Stimulated activated CD8-positive, alpha-beta memory T cell treated with anti-CD3 and anti-CD28 coated beads, Interleukin-2, amount 100 ng/mL, for 1 hour (primary cell): ENCODE measurements at places on chromosomes 7 and 10.

DNA sequence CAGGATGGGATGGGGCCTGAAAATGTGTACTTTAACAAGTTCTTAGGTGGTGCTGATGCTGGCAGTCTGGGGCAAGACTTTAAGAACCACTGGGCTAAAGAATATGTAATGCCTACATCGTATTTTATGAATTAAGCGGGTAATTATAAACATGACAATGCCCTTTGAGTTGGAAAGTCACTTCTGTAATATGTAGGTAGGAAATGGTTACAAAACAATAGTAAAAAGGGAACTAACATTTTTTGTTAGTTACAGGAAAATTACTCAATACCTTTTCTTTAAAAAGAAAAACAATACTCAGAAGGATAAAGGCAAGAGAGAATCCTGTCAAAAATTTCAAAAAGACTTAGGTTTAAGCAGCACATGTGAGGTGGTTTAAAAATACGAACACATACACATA, 48.3 kb upstream of the STEAP4 start:
- DNase-seq, result no peak

GRCh38 chr10:30832749-30833627, 198.7 kb downstream of the ZNF438 start:
- DNase-seq, result no peak

DNA sequence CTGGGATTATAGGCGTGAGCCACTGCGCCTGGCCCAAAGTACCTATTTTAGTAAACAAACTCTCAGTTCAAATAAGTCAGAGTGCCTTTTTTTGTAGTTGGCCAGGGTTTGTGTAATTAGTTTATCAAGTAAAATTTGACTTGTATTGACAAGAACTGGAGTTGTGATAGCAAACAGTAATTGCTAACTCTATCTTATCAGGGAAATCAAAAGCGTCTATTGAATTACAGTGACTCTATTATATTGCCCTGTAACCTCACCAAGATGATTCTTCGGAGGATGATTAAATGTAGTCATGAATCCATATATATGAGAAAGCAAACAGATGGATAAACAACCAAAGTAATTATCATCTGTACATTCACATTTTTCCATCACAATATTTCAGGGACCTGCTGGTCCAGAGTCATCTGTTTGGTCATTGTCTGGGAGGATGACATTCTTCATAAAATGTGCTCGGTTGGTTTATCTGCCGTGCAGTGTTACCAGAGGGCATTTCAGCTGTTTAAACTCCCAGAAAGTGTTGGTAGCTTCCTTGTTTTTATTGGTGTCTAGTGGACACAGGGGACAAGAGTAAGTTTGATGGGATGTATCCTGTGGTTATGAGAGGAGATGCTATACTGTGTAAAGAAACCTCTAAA, 35.6 kb downstream of the DOCK1 start:
- no peak for DNase-seq

- DNase-seq, result no peak
Measured at GRCh38 chr10:23337616-23338015, 7.0 kb downstream of the C10orf67 start.

DNA sequence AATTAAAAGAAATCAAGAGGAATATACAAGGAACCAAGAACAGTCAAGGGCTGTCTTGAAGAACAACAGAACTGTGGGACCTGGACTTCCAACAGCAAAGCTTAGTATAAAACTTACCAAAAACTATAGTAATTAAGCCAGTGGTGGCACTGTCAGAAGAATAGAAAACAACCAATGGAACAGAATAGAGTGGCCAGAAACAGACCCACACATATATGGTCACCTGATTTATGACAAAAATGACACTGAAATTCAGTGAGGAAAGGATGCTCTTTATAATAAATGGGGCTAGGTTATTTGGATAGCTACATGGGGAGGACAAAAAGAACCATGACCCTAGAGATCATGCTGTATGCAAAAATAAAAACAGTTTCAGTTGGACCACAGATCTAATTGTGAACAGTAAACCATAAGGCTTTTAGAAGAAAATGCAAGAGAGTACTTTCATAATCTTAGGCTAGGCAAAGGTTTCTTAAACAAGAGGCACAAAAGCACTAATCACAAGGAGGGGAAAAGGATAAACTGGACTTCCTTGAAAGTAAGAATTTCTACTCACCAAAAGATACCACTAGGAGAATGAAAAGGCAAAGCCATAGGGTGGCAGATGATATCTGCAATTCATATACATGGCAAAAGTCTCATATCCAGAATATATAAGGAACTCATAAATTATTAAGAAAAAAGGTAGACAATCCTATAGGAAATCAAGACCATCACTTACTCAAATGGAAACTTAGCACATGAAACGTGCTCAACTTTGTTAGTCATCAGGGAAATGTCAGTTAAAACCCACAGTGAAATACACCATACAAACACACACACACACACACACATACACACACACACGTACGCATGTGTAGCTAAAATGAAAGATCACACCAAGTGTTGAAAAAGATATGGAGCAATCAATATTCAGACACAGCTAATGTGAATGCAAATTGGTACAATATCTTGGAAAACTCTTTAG, 20.8 kb downstream of the HYCC1 start:
- no peak for DNase-seq

DNA sequence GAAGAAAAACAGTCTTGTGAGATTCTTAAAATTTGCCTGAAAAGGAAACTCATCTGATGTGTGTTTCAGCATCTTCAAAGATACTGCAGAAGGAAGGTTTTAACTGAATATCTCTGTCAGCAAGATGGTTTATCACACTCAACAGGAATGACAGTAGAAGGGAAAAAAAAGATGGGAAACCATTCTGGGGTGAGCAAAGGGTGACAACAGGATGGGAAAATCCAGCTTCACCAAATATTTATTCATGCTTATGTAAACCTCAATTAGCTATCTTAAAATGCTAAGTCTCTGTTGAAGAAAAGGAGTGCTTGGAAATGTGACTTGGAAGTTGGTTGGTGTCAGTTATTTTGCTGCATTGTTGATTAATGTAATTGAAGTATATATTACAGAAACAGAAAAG, 82.2 kb downstream of the FZD1 start:
- no peak for DNase-seq
